ENCODE measurements at places on chromosomes 4 and X.

- DNase-seq = no peak
Observed at GRCh38 chrX:24877854-24878650, 137.7 kb downstream of the ARX start.

GRCh38 chr4:152408514-152409327 lies 127.2 kb downstream of the FBXW7 start:
- no peak for DNase-seq

GRCh38 chr4:99205153-99205979 lies 13.7 kb downstream of the ADH6 start:
- DNase-seq = no peak

DNA sequence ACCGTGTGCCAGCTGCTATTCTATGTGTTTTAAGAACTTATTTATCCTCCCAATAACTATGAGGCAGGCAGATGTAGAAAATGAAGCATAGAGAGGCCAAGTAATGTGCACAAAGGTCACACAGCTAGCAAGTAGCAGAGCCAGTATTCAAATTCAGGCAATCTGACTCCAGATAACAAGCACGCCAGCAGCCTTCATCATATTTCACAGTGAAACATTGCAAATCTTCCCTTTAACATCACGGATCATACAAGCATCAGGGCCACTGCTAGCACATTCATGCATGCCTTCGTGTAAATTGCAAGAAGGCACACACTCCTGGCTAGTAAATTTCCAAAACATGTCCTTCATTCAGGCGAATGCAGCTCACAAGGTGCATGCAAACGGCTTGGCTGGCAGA lies 33.1 kb downstream of the MAOB start:
- DNase-seq = no peak

GRCh38 chr4:162151850-162152249 lies 11.9 kb downstream of the FSTL5 start:
- no peak for DNase-seq

- DNase-seq = no peak
Observed at GRCh38 chr4:120052856-120053255, 13.8 kb downstream of the MAD2L1 start.

- no peak for DNase-seq
Observed at GRCh38 chr4:3176367-3177229, 72.4 kb upstream of the MSANTD1 start.

DNA sequence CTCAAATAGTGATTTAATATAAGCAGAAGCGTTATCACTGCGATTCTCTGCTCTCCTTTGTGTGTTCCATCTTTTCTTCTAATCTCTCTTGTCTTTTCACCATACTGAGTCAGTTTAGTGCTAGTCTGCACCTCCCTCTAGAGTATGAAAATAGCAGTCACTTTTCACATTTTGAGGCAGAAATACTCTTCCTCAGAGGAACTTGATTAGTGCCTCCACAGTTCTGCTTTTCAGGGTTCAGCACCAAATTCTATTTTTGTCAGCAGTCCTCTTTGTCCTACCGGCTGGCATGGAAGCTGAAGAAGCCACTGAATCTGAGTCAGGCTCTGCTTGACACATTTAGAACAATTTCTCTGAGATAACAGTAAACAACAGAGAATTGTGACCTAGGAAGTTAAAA lies 49.7 kb upstream of the ANKRD17 start:
- peak; percentile 0 for DNase-seq

- DNase-seq = no peak
Observed at GRCh38 chr4:10947898-10948297, 263.3 kb upstream of the CLNK start.

GRCh38 chr4:123352240-123352945 lies 44.2 kb upstream of the SPRY1 start:
- DNase-seq = no peak

DNA sequence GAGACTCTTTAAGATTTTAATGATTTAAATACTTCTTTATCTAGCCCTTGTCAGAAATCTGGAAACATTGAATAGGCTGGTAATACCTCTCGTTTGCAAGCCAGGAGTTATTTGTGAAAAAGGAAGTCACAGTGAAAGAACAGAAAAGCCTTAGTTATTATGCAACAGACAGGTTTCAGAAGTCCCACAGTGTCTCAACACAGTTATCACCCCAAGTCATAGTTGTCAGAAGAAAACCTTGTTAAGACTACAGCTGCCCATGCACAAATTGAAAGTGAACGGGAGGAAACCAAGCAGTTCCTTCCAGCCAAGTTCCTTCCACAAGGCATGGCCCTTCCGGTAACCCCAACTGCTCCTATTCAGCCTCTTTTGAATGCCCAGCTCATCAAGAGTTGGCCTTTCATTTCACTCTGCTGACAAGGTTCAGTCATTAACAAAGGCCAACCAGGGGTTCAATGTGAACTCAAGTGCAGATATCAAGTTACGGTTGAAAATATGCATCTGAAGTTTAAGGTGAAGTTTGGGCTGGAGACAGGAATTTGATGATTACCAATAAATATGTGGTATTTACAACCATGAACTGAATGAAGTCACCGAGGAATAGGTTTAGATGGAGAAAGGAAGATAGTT lies 15.6 kb downstream of the ALPK1 start:
- DNase-seq = no peak

- no peak for DNase-seq
Observed at GRCh38 chr4:38281371-38282071, 321.3 kb downstream of the PTTG2 start.

DNA sequence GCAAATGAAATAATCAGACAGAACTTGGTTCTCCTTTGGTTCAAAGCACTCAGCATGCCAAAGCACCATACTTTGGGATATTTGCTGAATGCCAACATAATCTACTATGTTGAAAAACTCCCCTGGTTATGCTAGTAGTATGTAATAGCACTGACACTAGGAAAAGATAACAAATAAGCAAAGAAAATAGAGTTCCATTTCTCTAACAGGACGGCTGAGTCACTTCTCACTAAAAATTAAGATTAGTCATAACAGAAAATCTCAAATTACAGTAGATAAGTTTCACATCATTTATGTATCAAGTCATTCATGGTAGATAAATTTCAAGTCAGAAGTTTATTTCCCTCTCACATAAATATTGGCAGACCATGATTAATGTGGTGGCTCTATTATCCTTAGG lies 17.9 kb downstream of the PDHA2 start:
- DNase-seq = no peak

GRCh38 chr4:53557669-53558064 lies 33.6 kb downstream of the LNX1 start:
- DNase-seq = no peak

- DNase-seq = no peak
Observed at GRCh38 chr4:121584836-121585235, 111.9 kb downstream of the ANXA5 start.

GRCh38 chrX:153476666-153477363 lies 6.4 kb upstream of the HAUS7 start:
- no peak for DNase-seq

All from iPS DF 6.9 (cell line).